ENCODE measurements at places on chromosomes 7 and 10.

DNA sequence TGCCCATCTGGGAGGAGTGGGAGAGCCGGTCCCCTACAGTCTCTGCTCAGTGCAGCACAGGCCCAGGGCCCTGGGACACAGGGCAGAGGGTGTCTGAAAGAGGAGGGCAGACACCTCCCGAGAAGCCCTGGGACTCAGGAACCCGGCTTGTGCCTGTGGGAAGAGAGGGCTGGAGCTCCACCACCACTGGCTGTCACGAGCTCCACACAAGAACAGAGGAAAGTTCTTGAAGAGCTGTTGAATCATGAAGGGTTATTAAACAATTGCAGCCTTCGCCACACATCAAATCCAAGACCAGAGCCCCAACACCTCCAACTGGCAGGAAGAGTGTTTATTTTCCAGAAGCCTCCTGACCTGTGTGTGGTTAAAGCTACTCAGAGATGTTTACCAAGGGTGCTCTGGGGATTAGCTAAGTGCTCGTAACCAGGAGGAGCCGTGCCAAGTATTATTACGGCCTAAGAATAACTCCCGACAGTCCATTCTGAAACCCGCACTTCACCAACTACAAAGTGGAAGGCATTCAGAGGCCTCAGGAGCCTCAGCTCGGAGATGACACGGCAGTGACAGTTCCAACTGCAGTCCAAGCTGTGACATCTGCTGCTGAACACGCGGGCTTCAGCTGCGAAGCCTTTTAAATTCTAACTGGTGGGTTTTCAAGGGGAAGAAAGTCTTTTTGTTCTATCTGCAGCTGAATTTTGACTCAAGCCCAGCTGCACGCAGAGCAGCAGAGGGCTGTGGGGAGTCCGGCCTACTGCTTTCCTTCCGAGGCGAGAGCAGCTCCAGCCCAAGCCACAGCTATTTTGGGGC lies 75.1 kb downstream of the MAD1L1 start:
- DNase-seq: peak; percentile 56

- DNase-seq: peak; percentile 53
These were observed 120.0 kb upstream of the PLPP4 start for GRCh38 chr10:120336911-120337540.

DNA sequence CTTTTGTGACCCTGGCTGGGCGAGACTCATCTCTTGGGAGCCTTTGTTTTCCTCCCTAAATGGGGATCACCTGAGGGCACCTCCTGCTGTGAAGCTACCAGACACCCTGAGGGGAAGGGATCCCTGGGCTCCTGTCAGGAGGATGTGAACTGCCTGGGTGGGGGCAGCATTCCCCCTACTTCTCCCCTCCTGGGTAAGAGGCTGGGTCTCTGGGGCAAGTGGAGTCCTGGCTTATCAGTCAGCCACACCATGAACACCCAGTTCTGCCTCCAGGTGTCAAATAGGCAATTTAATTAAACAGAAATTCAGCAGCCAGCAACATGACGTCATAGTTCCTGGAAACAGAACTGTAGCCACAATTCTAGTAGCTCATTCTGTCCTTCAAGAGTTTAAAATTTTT lies 97.7 kb upstream of the RET start:
- no peak for DNase-seq

GRCh38 chr10:94983555-94983954 lies 45.1 kb downstream of the CYP2C9 start:
- no peak for DNase-seq

DNA sequence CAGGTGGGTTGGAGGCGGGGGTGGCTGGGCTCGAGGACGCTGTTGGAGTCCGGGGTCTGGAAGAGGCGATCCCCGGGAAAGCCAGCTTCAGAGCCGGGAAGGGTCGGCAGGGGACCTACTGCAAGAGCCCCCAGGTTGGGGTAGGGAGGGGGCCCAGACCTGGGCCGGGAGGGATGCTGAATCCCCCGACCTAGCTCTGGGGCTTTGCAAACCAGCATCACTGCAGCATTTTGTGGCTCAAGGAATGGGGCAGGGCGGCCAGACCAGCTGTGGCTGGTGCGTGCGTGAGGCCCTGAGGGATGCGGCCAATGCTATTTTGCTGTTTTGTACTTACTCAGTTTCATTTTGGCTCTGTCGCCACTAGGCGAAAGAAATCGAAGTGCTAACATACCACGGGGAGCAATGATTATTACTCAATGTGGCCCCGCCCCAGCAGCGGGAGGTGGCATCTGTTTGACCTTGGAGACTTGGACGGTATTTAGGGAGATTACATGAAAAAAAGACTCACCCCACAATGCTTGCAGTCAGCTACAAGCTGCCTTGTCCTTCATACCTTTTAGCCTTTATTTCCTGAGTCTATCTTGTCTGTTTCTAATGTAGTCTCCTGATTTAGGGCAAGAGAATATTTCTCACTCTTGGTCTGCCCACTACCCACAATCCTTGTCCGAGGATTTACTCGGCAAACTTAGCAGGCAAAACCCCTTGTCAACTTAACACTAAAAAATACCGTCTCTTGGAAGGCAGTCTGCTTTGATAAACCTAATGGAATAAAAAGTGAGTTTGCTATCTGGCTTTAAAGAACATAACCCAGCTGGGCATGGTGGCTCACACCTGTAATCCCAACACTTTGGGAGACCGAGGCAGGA lies 16.2 kb downstream of the HSPB1 start:
- DNase-seq: peak; percentile 58

GRCh38 chr7:15279640-15280039 lies 282.2 kb downstream of the AGMO start:
- no peak for DNase-seq

- peak; percentile 96 for DNase-seq
These were observed 53.5 kb downstream of the NRF1 start for GRCh38 chr7:129665013-129665401.

DNA sequence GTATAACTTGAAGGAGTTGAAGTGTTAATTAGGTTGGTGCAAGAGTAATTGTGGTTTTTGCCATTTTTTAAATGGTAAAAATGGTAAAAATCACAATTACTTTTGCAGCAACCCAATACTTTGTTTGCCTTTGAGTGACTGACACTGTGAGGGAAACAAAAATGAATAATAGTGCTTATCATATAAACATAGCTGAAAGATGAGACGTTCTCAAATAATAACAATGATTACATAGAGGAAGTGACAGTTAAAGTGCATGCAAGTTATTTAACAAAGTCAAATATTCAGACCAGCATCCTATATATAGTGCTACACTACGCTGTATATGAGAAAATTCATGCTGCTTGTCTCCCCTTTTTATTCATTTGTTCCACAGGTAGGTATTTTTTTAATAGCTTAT lies 4.7 kb upstream of the HBP1 start:
- DNase-seq: no peak

DNA sequence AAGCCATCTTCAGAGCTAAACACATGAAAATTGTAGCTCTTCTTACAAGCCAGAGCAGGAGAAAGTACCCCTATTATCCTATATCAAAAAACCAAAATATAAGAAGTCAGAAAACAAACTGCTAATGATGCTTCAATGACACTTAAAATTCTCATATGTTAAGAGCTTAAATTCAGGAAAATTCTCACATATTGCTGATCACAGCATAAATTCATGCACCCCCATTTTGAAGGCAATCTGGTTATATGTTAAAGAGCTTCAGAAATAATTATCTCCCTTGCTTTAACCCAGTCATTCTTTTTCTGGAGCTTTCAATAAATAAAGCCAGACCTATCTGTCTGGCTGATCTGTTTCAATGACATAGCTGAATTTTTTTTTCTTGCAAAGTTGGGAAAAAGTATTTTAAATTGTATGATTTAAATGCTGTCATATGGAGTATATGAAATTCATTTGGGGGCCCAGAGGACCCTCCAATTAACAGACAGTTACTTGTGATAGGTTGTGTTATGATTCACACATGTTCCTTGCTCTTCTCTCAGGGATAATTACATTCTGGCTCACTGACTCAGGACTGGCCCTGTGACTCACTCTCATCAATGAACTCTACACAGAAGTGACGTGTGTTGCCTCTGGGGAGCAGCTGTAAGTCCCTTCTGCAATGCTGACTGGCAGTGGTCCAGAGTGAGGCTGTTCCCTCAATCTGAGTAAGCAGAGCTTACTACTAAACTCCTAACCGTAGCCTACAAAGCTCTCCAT lies 85.2 kb downstream of the HGF start:
- peak; percentile 99 for DNase-seq

DNA sequence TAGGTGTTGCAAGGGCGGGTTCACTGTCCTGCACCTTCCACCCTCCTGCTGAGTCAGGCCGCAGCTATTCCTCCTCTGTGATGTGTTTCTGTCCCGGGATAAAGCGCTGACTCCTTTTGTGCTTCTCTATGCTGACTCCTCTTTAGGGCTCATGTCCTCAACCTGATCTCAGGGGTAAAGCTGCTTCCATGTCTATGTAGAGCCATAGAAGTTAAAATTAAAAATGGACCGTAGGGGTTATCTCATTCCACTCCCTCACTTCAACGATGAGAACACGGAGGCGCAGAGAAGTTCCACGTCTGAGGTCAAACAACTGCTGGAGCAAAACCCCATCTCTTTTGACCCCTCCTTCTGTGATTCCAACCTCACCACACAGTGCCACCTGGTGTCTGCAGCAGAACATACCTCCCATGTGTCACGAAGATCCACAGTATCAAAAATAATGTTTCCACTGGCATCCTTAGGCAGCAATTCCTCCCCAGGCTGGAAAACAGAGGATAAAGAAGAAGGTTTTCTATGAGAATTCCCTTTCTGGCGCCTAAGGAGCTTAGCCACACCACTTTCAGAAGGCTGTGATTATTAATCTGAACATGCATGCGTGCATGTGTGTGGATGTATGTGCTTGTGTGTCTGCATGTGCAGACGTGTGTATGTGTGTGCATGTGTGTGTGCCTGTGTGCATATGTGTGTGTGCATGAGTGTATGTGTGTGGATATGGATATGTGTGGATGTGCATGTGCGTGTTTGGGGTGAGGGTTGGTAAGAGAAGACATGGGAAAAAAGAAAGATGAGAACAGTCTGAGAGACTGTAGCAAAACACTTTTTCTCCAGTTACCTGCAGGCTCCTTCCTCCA lies 81.2 kb upstream of the UCN3 start:
- peak; percentile 76 for DNase-seq

- DNase-seq: no peak
These were observed 13.3 kb upstream of the SYPL1 start for GRCh38 chr7:106125417-106125816.

- DNase-seq: no peak
These were observed 92.2 kb upstream of the PPIF start for GRCh38 chr10:79255007-79255507.

DNA sequence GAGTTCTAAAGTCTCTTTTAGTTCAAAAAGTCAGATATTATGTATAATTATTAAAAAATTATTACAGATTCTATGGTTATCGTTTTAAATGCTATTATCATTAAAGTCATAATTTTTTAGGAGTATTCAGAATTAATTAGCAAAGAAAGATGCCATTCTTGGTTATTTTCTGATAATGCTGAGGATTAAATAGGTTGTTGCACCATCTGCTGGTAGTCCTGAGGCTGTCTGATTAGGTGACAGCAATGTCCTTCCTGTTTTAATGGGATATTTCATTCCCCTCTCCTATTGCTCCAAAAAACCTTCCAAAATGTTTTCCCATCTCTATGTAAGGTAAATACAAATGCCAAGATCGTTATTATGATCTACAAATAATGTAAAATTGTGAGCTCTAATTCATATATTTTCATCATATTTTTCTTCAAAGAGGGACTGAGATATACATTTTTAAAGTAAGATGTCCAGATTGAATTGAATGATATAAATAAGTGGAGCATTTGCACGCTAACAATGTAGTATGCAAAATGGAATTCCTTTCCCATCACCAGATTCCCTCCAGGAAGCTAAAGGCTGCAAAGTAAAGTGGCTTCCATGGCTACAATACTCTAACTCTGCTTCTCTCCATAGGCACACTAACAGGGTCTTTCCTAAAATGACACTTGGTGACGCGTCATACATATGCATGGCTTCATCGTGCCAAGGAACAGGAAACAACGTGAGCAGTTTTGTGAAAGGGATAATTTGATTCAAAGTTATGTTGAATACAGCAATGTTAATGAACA lies 58.8 kb upstream of the AKR1E2 start:
- peak; percentile 72 for DNase-seq

DNA sequence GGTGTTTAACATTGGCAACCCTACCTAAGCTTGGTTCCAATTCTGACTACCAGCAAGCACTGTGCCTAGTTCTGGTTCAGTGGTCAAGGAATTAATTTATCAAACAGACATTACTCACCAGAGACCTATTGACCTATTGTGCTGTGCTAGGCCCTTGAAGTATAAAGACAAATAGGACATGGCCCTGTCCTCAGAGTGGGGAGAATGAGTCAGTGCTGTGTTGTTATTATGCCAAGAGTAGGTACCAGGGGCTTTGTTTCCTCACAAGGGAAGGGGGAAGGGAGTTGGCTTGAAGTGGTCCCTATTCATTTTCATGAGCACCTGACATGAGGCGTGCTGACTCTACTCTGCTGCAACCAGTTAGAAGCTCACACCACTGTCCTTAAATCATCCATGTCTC lies 62.6 kb upstream of the PLPP4 start:
- DNase-seq: peak; percentile 63

DNA sequence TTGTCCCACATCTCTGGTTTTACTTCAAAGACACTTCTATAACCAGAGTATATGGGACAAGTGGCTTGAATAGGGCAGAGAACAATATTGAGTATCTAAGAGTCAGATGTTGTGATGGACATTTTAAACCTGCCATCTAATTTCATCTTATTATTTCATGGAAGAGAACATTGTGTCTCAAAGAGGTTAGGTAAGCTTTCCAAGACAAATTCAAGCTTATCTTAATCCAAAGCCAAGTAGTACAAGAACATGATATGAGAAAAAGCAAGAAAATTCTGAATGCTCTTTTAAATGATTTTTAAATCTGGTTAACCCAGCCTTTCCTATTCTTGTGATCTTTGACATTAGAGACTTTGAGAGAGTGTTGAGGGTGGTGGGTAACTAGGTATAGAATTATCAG lies 65.3 kb upstream of the ZNF804B start:
- DNase-seq: no peak

DNA sequence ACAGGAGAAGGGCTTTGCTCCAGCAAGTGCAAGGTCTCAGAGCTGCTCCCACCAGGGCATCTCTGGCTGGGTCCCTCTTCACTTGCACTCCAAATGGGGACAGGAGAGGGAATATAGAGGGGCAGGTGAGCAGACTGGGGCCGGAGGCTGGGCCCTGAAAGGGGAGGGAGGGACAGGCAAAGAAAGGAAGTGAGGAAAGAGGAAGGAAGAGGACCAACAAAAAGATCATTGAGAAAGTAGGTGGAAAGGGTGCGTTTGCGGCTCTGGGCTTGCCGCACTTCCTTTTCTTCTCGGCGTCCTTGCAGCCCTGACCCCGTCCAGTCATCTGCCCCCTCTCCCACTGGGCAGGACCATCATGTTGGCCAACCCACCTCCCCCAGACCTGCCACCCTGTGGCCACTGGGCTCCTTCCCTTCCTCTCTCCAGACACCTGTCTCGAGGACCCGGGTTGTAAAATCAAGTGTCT lies 14.0 kb downstream of the ITPRIP start:
- no peak for DNase-seq

- no peak for DNase-seq
These were observed 111.7 kb upstream of the BTBD16 start for GRCh38 chr10:122159141-122159970.

GRCh38 chr7:7434329-7434728 lies 101.3 kb downstream of the COL28A1 start:
- DNase-seq: no peak
